Bronchial epithelial cell (primary cell): ENCODE measurements at places on chromosomes 1 and 21.

GRCh38 chr1:67314696-67315095 lies 7.0 kb downstream of the IL12RB2 start:
- DNase-seq, result peak; percentile 43

DNA sequence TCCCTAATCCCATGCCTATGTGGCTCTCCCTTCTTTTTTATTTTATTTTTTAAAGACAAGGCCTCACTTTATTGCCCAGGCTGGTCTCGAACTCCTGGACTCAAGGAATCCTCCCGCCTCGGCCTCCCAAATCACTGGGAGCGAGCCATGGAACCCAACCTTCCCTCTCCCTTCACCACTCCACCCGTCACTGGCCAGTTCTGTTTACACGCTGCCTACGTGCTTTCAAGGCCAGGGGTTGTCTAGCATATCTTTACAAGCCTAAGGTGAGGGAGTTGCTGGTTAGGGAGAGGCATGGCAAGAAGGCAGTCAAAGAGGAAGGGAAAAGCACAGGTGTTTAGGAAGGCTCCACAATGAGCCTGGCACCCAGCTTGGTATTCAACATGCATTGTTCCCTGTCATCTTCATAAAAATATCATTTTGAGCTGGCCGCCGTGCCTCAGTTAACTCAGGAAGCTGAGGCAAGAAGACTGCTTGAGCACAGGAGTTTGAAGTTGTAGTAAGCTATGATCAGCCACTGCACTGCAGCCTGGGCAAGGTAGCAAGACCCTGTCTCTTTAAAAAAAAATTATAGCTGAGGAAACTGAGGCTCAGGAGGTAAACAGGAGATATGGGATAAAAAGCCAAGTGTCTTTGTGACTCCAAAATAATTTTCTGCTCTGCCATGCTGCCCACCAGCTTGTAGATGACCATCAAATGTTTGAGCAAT lies 1.1 kb downstream of the RHBDL2 start:
- no peak for DNase-seq

- DNase-seq, result peak; percentile 95
Measured at GRCh38 chr1:200905411-200906052, 10.8 kb downstream of the INAVA start.

- DNase-seq, result no peak
Measured at GRCh38 chr1:6248932-6249738, 5.2 kb downstream of the HES3 start.

DNA sequence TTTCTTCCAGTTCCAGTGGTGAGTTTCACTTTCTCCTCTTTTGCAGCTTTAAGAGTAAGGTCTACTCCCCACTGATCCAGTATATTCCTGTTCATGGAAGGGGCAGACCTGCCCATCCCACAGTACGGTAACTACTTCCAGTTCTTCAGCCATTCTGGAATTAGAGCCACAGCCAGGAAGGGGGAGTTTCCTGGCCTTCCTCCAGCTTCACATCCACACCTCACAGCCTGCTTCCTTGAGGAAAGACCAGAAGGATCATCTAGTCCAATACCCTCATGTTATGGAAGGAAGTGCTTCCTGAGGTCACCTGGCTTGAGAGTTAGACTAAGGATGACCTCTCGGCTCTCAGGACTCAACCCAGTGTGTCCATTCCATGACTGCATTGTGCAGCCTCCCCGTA lies 597.8 kb downstream of the KIF26B start:
- DNase-seq, result no peak

- no peak for DNase-seq
Measured at GRCh38 chr1:245019910-245020486, 134.8 kb upstream of the KIF26B start.

DNA sequence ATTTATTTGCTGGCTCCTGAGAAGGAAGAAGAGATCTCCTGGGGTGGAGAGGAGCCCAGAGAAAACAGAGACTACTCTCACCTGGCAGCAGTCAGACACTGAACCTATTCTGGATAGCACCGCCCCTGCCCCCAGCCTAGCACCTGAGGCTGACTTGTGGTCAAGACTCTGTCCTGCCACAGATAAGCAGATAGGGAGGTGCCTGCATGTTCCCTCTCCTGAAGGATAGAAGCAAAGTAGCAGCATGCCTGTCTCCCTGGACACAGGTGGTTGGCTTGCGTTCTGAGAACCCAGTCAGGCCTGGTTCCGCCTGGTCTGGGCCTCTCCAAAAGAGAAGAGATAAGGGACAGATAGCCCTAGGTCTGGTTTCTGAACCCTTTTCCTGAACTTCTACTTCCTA lies 1.3 kb upstream of the EFNA3 start:
- DNase-seq, result no peak

GRCh38 chr1:246532519-246532918 lies 25.4 kb upstream of the SMYD3 start:
- no peak for DNase-seq

DNA sequence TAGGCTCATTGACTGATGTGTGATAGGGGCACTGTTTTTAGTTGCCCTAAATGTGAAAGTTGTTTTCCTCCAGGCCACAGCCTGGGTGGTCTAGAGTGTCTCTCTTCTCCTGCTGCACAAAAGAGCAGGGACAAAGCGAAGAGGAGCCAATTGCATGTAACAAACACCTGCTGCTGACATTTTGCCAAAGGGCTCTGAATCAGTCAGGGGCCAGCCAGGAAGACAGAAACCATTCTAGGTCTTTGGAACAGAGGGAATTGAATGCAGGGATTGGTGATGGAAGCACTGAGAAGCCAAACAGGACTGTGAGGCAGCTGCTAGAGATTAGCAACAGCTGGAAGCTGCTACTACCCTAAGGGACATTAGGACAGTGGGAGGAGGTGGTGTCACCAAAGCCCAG lies 185.3 kb upstream of the POU3F1 start:
- no peak for DNase-seq

- no peak for DNase-seq
Measured at GRCh38 chr1:200665861-200666260, 3.8 kb downstream of the DDX59 start.

DNA sequence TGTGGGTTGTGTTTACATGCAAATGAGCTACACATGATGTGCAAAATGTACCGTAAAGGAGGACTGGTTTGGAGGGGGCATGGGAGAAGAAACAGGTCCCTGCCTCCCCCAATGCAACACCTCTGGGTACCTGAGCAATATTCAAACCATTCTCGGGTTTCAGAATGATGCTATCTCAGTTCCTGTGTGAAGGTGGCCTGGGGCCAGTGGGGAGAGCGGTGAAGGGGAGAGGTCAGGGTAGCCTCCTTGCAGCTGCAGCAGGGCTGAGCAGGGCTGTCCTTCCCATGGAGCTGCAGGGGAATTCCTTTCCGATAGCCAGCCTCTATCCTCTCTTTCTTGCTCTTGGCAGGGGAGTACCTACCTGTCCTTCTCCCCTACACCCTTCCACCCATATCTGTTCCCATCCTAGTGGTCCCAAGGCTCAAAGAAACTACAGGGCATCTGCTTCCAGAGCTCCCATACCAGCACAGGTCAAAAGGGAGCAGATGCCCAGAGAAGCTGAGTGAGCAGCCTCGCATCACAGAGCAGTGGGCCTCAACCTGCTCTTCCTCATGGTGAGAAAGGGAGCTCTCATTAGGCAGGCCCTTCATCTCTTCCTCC lies 11.9 kb downstream of the MEF2D start:
- DNase-seq, result no peak
